ENCODE measurements at places on chromosomes 4 and X.

DNA sequence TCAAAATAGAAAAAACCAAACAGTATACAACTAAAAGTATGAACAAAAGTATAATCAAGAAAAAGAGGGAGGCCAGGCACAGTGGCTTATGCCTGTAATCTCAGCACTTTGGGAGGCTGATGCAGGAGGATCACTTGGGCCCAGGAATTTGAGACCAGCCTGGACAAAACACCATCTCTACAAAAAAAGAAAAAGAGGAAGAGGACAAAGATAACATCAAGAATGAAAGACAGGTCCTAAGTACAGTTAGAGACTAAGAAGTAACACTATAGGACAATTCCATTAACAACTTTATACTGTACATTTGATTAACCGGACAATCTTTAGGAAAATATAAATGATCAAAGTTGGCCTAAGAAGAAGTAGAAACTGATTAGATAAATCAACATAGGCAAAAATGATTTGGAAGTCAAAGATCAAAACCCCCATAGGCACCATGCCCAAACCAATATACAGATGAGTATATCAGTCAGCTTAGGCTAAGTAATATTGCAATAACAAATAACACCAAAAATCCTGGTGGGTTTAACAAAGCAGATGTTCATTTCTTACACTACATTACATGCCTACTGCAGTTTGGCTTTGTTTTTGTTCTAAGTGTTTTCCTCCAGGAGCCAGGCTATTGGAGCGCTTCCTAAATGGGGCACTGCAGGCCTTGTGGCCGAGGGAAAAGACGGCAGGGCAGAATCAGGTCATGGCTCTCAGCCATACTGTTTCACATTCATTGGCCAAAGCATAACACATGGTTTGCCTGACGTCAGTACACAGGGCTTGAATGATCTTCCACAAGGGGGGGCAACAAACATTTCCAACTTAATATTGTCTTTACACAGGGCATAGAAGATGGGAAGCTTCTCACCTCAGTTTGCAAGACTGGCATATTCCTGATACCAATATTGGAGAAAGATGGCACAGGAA is 42.2 kb upstream of the HGFAC start:
- DNase-seq, result no peak

DNA sequence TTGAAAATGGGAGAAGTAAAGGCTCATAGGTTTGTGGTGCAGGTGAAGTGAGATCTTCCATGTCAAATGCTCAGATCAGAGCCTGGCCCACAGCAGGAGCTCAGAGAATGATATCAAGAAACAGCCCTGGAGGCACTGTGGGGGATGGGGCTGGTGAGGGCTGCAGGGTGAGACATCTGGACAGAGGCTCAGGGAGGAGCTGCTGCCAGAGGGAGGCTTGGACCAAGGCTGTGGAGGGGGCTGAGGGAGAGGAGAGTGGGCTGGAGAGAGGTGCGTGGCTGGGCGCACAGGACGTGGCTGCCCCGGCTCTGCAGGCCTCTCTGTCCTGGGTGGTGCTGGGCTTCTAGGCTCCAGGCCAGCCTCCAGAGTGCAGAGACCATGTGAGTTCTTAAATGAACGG is 5.6 kb downstream of the SORCS2 start:
- peak; percentile 77 for DNase-seq

DNA sequence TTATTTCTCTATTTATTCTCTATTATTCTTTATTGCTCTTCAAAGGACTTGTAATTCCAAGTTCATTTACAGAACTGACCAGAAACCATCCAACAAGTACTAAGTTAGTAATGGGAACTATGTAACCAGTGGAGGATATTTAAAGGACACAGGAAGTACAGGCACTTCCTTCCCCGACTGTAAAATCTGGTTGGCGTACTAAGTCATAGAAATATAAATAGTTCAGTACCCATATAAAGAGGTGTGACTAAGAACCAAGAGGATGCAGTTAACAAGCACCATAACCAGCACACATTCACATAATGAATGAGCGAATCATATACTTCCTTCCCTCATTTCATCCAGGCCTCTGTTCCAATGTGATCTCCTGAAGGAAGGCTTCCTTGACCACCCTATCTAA is 3.6 kb upstream of the EIF4E start:
- no peak for DNase-seq

DNA sequence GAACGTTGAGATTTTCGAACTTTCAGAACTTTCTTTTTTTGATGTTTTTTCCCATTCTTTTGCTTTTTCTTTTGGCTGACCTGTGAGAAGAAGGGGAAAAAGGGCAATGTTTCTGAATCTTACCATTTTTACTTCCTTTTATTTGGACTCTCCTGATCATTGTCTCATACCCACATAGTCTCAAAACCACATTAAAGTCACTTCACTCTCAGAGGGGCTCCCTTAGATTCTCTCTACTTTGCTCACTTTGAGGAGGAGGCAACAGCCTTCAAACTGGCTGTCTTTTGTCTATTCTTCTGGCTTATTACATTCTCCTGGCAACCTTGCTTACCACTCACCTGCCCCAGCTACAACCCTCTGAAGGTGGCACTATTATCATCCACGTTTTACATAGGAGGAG is 3.7 kb downstream of the CXCL9 start:
- DNase-seq, result no peak

GRCh38 chr4:174593701-174594100 is 71.4 kb upstream of the HPGD start:
- no peak for DNase-seq

DNA sequence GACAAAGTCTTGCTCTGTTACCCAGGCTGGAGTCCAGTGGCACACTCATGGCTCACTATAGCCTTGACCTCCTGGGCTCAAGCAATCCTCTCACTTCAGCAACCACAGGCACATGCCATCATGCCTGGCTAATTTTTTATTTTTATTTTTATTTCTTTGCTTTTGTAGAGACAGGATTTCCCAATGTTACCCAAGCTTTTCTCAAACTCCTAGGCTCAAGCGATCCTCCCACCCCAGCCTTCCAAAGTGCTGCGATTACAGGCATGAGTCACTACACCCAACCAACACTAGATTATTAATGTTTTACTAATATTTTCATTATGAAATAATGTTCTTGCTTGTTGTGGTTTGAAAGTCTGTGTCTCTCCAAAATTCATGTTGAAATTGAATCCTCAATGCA is 5.2 kb upstream of the ACTRT1 start:
- DNase-seq, result no peak

GRCh38 chr4:8549352-8549931 is 30.8 kb upstream of the GPR78 start:
- no peak for DNase-seq

All from vagina (tissue), 2 donors.